ENCODE measurements at places on chromosomes 2 and 18. TPM values are rescaled to one million over a fixed set of nuclear protein-coding genes. Genes with fewer than 3 reads are reported as not detected.
A peak's percentile ranks its signal among the peaks of the same experiment; 100 is the strongest.

The GPR155 gene
- total RNA-seq: 16.3 TPM

The CTIF gene
- total RNA-seq: 58.3 TPM

The TUBA3E gene
- 11.0 TPM for total RNA-seq

The IL18RAP gene
- total RNA-seq: 0.49 TPM

The ABCB11 gene
- not detected for total RNA-seq

GRCh38 chr2:201992960-201993359 is 40.7 kb upstream of the FZD7 start:
- H3K27ac ChIP-seq: no peak overlapping the region
- DNase-seq: no peak
- no peaks in the 10 kb centered on the region for H3K36me3 ChIP-seq
- H3K4me3 ChIP-seq: no peak overlapping the region
- no peaks in the 10 kb centered on the region for H3K27me3 ChIP-seq

DNA sequence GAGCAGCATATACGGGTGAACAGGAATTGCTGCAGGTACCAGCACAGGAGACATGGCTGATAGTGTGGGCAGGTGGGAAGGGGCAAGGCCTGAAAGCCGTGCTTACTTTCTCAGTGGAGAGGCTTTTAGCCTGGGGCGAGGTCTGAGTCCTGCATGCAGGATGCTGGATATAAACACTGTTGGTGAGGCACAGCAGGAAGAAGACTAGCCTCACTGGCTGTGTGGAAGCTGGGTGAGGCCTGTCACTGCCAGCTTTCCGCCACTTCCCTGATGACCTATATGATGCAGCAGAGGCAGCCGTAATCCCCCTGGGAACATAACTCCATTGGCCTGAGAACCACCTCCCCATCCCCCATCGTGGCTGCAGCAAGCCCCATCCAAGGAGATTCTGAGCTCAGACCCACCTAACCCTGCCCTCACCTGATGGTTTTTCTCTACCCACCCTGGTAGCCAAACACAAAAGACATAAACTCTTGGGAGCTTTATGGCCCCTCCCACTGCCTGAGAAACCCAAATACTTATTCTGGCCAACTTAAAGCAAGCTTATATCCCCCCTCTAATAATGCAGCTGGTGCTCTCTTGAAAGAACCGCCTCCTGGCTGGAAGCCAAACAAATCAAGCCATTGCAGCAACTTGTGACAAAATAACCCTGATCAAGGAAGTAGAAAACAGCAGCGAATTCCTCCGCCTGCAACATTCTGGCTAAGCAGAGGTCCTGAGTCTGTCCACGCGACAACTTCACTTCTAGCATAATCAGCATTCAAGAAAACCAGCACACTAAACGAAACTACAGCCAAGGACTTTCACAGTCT is 54.6 kb upstream of the DSC1 start:
- no peaks in the 10 kb centered on the region for H3K27me3 ChIP-seq
- no peak overlapping the region for H3K27ac ChIP-seq
- no peaks in the 10 kb centered on the region for H3K4me1 ChIP-seq
- DNase-seq: no peak

DNA sequence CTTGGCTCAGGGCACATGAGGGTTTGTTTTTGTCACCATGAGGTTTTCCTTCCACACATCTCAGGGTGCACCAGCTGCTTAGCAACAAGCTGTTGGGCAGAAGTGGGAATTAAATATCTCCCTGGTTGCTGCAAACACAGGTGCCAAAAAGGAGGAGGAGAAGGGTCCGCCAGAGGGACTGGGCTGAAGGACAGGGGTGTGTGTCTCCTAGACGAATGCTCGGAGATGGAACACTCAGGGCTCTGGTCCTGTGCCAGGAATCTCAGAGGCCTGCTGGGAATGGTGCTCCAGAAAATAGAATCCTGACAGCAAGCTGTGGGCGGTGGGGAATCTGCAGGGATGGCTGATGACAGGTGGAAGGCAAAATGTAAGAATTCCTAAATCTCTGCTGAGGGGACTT is 94.5 kb downstream of the VSNL1 start:
- H3K27ac ChIP-seq: no peak overlapping the region
- peaks cover 12% of the 10 kb centered on the region for H3K4me1 ChIP-seq
- H3K36me3 ChIP-seq: no peaks in the 10 kb centered on the region

- no peaks in the 10 kb centered on the region for H3K27me3 ChIP-seq
- DNase-seq: no peak
- H3K4me1 ChIP-seq: no peaks in the 10 kb centered on the region
- H3K36me3 ChIP-seq: no peaks in the 10 kb centered on the region
- no peak overlapping the region for H3K4me3 ChIP-seq
Observed at GRCh38 chr18:56188529-56189275, 449.7 kb downstream of the TXNL1 start.

- H3K27ac ChIP-seq: no peak overlapping the region
- no peaks in the 10 kb centered on the region for H3K4me1 ChIP-seq
- H3K27me3 ChIP-seq: no peaks in the 10 kb centered on the region
Observed at GRCh38 chr18:33959609-33960008, 265.1 kb downstream of the NOL4 start.

DNA sequence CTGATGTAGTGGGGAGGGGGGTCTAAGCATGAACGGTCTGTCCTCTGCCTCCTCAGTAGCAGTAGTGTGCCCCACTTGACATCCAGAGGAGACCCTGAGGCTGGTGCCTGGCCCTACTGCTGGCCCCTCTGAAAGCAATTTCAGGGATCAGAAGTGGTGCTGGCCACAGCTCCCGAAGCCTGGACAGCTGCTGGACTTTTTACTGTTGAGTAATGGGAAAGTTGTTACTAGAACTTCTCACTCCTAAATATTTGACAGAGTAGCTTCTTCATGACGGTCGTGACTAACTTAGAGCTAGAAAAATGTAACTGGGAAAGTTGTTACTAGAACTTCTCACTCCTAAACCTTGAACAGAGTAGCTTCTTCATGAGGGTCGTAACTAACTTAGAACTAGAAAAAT is 23.3 kb downstream of the CTDP1 start:
- no peak overlapping the region for H3K27ac ChIP-seq
- DNase-seq: no peak
- peaks cover 100% of the 10 kb centered on the region for H3K36me3 ChIP-seq
- H3K27me3 ChIP-seq: no peaks in the 10 kb centered on the region

GRCh38 chr2:11343650-11344341 is 640 bp downstream of the ROCK2 start:
- DNase-seq: peak; percentile 57
- H3K36me3 ChIP-seq: no peaks in the 10 kb centered on the region
- peaks cover 15% of the 10 kb centered on the region for H3K4me1 ChIP-seq
- H3K4me3 ChIP-seq: peak overlapping the region; percentile 71

DNA sequence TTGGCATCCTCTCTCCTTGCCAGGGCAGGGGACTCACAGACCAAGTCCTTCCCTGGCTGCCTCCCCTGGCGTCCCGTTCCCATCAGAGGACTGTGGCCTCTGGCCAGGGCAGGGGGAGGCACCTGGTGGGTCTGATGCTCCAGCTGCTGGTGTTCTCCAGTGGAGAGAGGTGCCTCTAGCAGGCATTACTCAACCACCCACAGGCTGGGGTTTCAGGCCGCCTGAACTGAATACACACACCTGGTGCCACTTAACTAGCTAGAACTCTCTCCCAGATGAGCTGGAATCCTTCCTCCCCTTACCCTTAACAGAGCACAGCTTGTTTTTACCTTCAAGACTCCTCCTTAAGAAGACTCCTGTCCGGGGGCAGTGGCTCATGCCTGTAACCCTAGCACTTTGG is 37.7 kb upstream of the CNGA3 start:
- H3K36me3 ChIP-seq: no peaks in the 10 kb centered on the region
- peaks cover 18% of the 10 kb centered on the region for H3K27me3 ChIP-seq
- no peak overlapping the region for H3K27ac ChIP-seq

DNA sequence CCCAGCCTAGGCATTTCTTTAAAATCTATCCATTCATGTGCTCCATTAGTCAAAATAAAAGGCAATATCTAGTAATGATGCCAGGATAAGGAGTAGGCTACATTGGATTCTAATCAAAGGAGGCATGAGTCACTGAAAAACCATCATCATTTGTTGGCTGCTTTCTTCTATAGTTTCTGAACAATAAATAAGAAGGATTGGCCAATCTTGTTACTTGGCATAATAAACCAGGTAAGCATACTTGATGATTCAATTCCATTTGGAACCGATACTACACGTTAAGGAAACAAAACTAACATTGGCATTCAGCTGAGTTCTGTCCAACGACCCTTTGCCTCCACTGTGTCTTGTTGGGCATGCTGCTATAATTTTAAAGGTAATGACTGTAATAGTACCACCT is 27.2 kb downstream of the ATP8B1 start:
- peaks cover 76% of the 10 kb centered on the region for H3K4me1 ChIP-seq
- DNase-seq: no peak
- H3K36me3 ChIP-seq: no peaks in the 10 kb centered on the region
- H3K4me3 ChIP-seq: no peak overlapping the region
- H3K27me3 ChIP-seq: no peaks in the 10 kb centered on the region

- H3K4me1 ChIP-seq: no peaks in the 10 kb centered on the region
- H3K36me3 ChIP-seq: no peaks in the 10 kb centered on the region
- no peak for DNase-seq
- H3K4me3 ChIP-seq: no peak overlapping the region
- no peak overlapping the region for H3K27ac ChIP-seq
- H3K27me3 ChIP-seq: no peaks in the 10 kb centered on the region
Observed at GRCh38 chr2:53129851-53130250, 637.8 kb upstream of the CHAC2 start.

DNA sequence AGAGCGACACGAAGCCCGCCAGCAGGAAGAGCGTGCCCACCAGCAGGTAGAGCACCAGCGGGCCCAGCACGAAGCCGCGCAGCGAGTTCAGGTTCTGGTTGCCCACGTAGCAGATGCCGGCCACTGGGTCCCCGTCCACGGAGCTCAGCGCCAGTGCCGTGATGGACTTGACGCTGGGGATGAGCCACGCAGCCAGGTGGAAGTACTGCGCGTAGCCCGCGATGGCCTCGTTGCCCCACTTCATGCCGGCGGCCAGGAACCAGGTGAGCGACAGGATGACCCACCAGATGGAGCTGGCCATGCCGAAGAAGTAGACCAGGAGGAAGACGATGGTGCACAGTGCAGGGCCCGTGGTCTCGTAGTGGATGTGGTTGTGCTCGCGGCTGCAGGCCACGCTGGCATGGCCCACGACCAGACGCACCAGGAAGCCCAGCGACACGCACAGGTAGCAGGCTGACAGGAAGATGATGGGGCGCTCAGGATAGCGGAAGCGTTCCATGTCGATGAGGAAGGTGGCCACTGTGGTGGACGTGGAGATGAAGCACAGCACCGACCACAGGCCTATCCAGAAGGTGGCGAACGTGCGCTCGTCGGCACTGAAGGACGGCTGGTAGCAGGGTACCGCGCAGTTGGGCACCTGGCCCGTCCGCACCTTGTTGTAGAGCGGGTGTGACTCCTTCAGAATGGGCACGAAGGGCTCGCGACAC is 2.1 kb downstream of the FZD5 start:
- H3K4me1 ChIP-seq: peaks cover 18% of the 10 kb centered on the region
- peak; percentile 45 for DNase-seq
- H3K27ac ChIP-seq: no peak overlapping the region
- H3K27me3 ChIP-seq: no peaks in the 10 kb centered on the region

- peaks cover 17% of the 10 kb centered on the region for H3K4me1 ChIP-seq
- H3K27ac ChIP-seq: no peak overlapping the region
- no peaks in the 10 kb centered on the region for H3K36me3 ChIP-seq
- DNase-seq: peak; percentile 41
- H3K4me3 ChIP-seq: no peak overlapping the region
- H3K27me3 ChIP-seq: no peaks in the 10 kb centered on the region
Observed at GRCh38 chr2:120596990-120597594, 138.6 kb upstream of the GLI2 start.

DNA sequence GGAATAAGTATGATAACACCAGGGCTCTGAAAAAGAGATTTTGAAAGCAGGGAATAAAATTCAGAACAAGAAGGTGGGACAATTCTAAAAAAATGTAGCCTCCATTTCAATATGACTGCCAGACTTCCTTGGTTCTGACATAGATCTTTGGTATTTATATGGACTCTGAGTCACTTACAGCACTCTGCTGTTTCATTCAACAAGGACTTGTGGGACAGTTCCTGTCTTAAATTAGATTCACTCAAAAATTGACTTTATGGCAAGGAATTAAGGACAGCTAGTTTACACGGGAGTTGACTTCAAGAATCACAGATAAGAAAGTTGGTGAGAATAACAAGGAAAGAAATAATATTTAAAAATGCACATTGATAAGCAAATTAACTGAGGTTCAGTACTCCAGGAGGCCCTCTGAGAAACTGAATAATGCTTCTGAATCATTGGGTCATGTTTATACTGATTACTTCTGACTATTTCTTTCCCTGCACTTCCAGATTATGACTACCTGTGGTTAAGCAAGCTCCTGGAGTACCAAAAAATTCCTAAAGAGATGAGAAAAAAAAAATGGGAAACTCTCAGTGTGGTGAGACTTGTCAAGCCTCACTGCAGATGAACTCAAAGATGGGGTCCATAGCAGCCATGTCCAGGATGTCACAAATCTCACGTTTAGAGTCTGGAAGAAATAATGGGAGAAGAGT is 828.3 kb upstream of the PIK3C3 start:
- no peak overlapping the region for H3K27ac ChIP-seq
- DNase-seq: no peak
- H3K27me3 ChIP-seq: no peaks in the 10 kb centered on the region
- no peaks in the 10 kb centered on the region for H3K4me1 ChIP-seq

DNA sequence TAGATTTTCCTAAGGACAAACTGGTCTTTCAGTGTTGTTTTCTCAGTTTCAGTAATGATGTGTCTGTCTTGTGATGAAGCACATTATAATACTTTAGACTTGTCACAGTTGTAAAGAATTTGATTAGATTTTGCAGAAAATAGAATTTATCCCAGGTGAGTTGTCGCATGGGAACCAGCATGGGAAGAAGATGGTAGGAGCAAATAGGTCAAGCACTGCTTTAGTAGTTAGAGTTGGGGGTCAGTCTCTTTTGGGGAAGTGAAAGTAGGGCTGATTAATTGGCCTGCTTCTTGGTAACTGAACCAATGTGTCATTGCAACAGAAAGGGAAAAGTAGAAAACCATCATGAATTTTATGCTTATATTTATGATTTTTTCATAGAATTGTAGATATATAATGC is 153.2 kb upstream of the MYO3B start:
- H3K27me3 ChIP-seq: no peaks in the 10 kb centered on the region
- DNase-seq: no peak
- H3K4me3 ChIP-seq: no peak overlapping the region
- no peak overlapping the region for H3K27ac ChIP-seq
- no peaks in the 10 kb centered on the region for H3K36me3 ChIP-seq

DNA sequence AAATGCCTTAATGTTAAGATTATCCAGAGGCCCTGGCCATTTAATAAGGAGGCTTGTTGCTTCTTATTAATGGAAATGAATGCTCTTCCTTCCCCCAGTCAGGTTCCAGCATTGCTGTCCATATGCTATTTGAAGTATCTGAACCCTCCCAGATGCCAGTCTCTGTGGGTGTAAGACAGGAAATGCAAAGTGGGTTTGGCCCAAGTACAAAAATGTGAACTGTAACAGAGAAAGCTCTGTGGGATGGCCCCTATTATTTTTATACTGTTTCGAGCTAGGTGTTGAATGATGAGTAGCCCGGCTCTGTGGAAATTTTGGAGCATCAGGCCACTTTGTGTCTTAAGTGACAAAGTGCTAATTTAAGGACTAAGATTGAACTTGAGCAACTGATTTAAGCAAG is 141.0 kb downstream of the UXS1 start:
- no peak overlapping the region for H3K4me3 ChIP-seq
- no peaks in the 10 kb centered on the region for H3K27me3 ChIP-seq
- no peaks in the 10 kb centered on the region for H3K36me3 ChIP-seq
- DNase-seq: no peak

GRCh38 chr2:72940786-72941185 is 23.5 kb downstream of the EMX1 start:
- no peak for DNase-seq
- H3K27ac ChIP-seq: no peak overlapping the region
- no peaks in the 10 kb centered on the region for H3K27me3 ChIP-seq
- no peaks in the 10 kb centered on the region for H3K36me3 ChIP-seq

GRCh38 chr2:109736177-109736827 is 57.8 kb upstream of the RGPD5 start:
- H3K27me3 ChIP-seq: no peaks in the 10 kb centered on the region
- no peak for DNase-seq
- H3K4me3 ChIP-seq: no peak overlapping the region
- H3K36me3 ChIP-seq: no peaks in the 10 kb centered on the region

Measured in heart right ventricle (tissue), 16 donors.